Endothelial cell (in vitro differentiated cells): ENCODE measurements at places on chromosomes 1 and 21.

GRCh38 chr1:207813512-207813881 lies 61.6 kb downstream of the CD46 start:
- DNase-seq, result no peak
- H3K36me3 ChIP-seq, result peaks cover 68% of the 10 kb centered on the region
- peak overlapping the region; percentile 48 for H3K27ac ChIP-seq
- H3K4me3 ChIP-seq, result no peak overlapping the region
- peaks cover 41% of the 10 kb centered on the region for H3K4me1 ChIP-seq

- H3K36me3 ChIP-seq, result peaks cover 4% of the 10 kb centered on the region
- H3K4me3 ChIP-seq, result no peak overlapping the region
- H3K4me1 ChIP-seq, result no peaks in the 10 kb centered on the region
Observed at GRCh38 chr21:40043423-40043822, 176.2 kb downstream of the PCP4 start.

DNA sequence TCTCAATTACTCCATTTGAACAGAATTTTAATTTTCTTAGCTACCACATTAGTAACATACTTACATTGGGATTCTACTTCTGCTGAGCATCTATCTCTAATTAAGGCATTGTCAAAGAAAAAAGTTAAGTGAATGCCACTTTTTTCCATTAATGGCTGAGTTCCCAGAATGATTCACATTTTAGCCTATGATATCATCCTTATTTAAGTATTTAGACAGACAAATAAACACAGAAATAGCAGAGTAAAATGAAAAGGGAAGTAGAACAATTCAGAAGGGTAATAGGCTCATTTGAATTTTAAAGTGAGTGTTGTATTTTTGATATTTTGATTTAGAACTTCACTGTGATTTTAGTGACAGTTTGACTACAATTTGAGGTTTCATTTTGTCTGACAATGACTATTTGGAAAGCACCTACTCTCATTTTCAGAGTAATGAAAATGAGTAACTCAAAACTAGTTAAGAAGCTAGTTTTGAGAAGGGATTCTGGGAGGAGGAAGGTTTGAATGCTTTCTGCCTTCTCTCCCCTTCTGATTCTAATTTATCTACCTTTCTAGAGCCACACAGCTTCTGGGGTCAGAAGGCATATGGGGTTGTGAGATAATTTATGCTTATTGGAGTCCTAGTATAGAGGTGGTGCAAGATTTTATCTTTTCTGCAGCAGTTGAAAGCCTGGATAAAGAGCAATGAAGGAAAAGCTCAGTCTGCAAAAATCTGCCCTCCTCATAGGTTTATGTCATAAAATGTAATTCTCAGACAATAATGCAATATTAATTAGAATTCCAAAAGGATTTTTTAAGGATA lies 15.5 kb downstream of the LYPLAL1 start:
- H3K4me3 ChIP-seq, result no peak overlapping the region
- no peaks in the 10 kb centered on the region for H3K27me3 ChIP-seq
- no peaks in the 10 kb centered on the region for H3K36me3 ChIP-seq
- no peaks in the 10 kb centered on the region for H3K4me1 ChIP-seq
- no peak for DNase-seq
- no peak overlapping the region for H3K27ac ChIP-seq

- peaks cover 9% of the 10 kb centered on the region for H3K4me1 ChIP-seq
- peaks cover 29% of the 10 kb centered on the region for H3K36me3 ChIP-seq
- no peaks in the 10 kb centered on the region for H3K27me3 ChIP-seq
- H3K4me3 ChIP-seq, result no peak overlapping the region
- H3K27ac ChIP-seq, result no peak overlapping the region
Observed at GRCh38 chr1:12485231-12486058, 132.6 kb downstream of the DHRS3 start.

- DNase-seq, result no peak
- peaks cover 9% of the 10 kb centered on the region for H3K36me3 ChIP-seq
- peak overlapping the region; percentile 81 for H3K27ac ChIP-seq
- H3K4me3 ChIP-seq, result peak overlapping the region; percentile 99
- peaks cover 12% of the 10 kb centered on the region for H3K27me3 ChIP-seq
Observed at GRCh38 chr1:93679546-93679945, 2.1 kb downstream of the BCAR3 start.

DNA sequence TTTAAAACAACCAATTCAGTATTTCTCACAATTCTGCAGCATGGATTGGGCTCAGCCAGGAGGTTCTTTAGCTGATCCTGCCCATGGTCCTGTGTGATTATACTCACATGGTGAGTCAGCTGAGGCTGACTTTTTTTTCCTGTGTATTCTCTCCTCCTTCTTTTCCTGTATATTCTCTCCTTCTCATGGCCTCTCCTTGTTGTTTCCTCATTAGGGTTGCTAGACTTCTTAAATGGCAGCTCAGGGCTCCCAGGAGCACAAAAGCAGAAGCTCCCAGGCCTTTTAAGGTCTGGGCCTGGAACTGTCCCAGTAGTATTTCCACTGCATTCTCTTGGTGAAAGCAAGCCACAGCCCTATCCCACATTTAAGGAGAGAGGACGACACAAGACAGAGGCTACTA lies 26.8 kb downstream of the VANGL1 start:
- H3K4me3 ChIP-seq, result no peak overlapping the region
- DNase-seq, result no peak
- peaks cover 27% of the 10 kb centered on the region for H3K36me3 ChIP-seq
- no peaks in the 10 kb centered on the region for H3K4me1 ChIP-seq
- H3K27me3 ChIP-seq, result no peaks in the 10 kb centered on the region
- no peak overlapping the region for H3K27ac ChIP-seq

- H3K4me1 ChIP-seq, result peaks cover 90% of the 10 kb centered on the region
- DNase-seq, result peak; percentile 69
- peak overlapping the region; percentile 100 for H3K27ac ChIP-seq
- H3K36me3 ChIP-seq, result peaks cover 9% of the 10 kb centered on the region
- H3K4me3 ChIP-seq, result peak overlapping the region; percentile 68
Observed at GRCh38 chr1:34842952-34843371, 16.6 kb downstream of the SMIM12 start.

DNA sequence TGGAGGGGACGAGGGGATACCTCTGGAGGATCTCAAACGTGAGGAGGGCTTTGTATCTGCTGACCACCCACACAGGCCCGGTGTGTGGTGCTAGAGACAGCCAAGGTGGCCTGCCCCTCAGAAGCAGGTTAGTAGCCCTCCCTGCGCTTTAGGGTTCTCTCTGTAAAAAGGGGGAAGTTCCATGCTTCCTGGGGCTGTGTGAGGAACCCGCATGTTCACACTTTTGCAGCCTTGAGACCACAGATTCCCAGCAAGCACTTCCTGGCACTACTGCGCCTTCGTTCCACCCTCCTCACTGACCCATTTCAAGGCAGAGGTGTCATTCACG lies 7.9 kb upstream of the GUCA2B start:
- no peak overlapping the region for H3K27ac ChIP-seq

- H3K4me3 ChIP-seq, result no peak overlapping the region
- H3K36me3 ChIP-seq, result no peaks in the 10 kb centered on the region
- H3K4me1 ChIP-seq, result no peaks in the 10 kb centered on the region
- no peak for DNase-seq
Observed at GRCh38 chr1:198620951-198621824, 17.7 kb upstream of the PTPRC start.

DNA sequence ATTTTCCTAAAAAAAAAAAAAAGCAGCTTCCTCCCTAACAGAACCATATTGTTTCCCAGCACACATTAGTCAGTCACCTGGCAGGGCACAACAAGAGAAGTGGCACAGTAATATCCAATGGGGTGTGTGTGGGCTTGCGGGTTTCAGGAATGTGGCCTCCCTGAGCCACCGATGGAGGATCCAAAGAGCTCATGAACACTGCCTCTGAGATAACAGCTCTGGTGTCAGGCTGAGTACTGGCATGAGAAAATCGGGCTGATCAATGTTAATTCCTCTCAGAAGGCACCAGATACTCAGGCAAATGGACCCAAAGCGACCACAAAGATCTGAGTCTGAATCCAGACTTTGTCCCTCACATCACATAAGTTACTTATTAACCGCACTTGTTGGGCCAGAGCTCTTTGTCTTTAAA lies 2.2 kb upstream of the LYPD8 start:
- peaks cover 14% of the 10 kb centered on the region for H3K36me3 ChIP-seq
- H3K4me3 ChIP-seq, result no peak overlapping the region
- H3K27ac ChIP-seq, result no peak overlapping the region
- DNase-seq, result no peak
- H3K27me3 ChIP-seq, result peaks cover 19% of the 10 kb centered on the region

GRCh38 chr1:180909462-180909976 lies 3.2 kb upstream of the KIAA1614 start:
- peaks cover 17% of the 10 kb centered on the region for H3K4me1 ChIP-seq
- peaks cover 11% of the 10 kb centered on the region for H3K27me3 ChIP-seq
- peaks cover 7% of the 10 kb centered on the region for H3K36me3 ChIP-seq
- no peak overlapping the region for H3K27ac ChIP-seq
- DNase-seq, result no peak
- no peak overlapping the region for H3K4me3 ChIP-seq

GRCh38 chr1:56774067-56774609 lies 45.1 kb downstream of the FYB2 start:
- no peaks in the 10 kb centered on the region for H3K27me3 ChIP-seq
- H3K4me1 ChIP-seq, result no peaks in the 10 kb centered on the region
- H3K4me3 ChIP-seq, result no peak overlapping the region
- no peak overlapping the region for H3K27ac ChIP-seq
- no peak for DNase-seq
- H3K36me3 ChIP-seq, result no peaks in the 10 kb centered on the region
